Kidney epithelial cell (primary cell): ENCODE measurements at places on chromosomes 4 and X.

DNA sequence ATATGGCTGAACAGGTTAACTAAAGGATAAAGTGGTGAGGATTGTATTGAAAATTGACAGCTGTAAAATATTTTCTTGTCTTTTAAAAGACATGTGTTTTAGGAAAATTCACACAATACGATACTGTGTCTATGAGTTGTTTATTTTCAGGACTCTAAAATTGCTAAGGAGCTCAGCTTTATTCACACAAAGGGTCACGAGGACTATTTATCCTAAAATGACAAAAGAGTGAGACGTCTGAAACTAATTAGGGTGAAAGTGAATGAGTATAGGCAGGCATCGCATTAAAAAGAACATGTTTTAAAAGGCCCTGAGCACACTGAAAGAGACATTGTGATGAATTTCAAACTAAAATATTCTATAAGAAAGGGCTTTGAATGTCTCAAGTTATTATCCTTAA, 304.7 kb downstream of the SH2D1A start:
- no peak for DNase-seq

- no peak for DNase-seq
Observed at GRCh38 chr4:86960557-86960961, 25.7 kb downstream of the AFF1 start.

- DNase-seq, result no peak
Observed at GRCh38 chrX:11641349-11642065, 24.2 kb downstream of the ARHGAP6 start.

DNA sequence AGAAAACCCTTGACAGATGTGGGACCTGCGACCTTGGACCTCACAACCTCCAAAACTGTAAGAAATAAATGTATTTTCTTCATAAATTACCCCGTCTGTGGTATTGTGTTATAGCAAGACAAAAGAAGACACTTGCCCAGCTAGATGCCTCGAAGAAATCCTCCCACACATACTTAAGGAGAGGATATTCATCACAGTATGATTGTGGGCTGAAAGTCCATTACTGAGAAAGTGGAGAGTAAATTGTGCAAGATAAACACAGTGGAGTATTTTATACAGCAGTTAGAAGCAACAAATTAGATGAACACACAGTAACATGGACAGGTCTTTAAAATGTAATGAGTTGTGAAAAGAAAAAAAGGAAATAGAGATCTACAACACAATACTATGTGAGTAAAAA, 25.8 kb upstream of the PLA2G12A start:
- no peak for DNase-seq

DNA sequence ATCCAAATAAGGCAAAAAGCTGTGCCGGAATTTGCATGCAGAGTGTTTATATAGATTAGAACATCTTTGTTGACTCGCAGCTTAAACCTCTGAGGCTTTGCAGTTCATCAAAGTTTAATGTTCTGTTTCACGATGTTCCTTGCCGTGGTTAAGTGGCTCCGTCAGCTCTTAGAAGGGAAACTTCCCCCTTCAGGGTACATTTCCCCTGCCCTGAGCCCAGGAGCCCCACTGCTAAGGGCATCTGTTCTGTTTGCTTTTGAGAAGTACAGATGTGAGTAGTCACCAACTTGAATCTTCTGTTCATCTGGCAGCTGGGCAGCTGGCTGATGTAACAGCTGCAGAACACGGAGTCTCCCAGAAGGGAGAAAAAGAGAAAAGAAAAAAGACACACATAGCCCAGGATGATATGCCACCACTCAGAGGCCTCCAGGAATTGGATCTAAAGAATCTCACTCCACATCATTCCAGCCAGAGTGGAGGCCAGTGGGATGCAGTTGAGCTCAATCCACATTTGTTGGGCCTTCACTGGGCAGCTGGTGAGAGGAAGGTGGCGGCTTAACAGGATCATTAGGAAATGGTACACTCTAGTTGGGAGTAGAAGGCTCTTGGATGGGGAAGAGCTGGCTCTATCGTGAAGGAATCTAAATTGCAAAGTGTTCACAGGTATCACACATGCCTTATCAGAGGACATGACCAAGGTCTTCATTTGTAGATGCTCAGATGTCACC, 178.7 kb upstream of the RBPJ start:
- no peak for DNase-seq

DNA sequence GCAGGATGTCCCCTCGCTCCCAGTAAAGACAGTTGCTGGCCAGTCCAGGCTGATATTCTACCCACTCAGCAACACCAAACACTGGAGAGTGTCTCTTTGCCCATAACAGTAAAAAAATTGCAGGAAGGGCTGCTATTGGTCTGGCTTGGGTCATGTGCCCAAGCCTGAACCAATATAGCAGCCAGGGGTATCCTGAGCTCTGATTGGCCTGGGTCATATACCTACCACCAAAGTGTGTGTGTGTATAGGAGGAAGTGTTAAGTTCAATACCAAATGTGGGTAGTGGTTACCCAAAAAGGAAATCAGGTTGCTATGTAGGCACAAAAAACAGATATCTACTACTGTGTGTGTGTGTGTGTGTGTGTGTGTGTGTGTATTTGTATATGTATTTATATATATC, 373.2 kb downstream of the BCOR start:
- DNase-seq, result no peak

DNA sequence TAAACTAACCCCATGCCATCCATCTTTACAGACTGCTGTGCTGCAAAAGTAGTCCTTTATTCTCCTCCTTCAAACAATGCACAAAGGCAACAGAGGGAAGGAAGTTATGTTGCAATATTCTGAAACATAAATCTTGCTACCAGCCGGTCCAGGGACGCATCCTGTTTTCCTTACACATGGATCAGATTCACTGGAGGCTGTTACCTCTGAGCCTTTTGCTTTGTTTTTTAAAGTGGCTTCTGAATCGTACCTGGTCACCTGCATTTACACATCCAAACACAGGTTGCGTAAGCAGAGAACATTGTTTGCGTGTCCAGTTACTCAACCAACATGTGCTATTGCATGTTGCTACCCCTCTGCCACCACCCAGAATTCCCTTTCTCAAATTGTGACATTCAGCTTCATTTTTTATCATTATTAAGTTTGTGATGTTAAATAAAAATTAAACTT, 8.8 kb downstream of the PPARGC1A start:
- no peak for DNase-seq

GRCh38 chr4:2787230-2788100, 5.4 kb upstream of the SH3BP2 start:
- no peak for DNase-seq

GRCh38 chrX:47633689-47634590, 4.2 kb upstream of the CFP start:
- no peak for DNase-seq

DNA sequence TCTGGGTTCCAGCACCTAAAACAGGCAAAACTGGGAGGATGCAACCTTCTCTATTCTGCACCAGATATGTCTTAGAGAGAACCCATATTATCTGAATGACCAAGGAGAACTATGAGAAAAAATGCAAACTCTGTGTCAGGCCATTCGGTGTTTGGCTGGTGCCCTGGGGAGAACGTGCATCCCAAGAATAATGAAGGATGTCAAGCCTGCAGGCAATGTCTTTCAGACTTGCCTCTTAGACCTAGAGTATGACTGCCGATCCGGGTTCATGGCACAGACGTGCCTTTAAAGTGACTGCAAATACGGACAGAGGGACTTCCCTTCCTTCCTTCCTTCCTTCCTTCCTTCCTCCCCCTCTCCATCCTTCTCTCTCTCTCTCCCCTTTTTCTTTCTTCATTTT, 6.9 kb downstream of the XAGE1B start:
- no peak for DNase-seq

GRCh38 chrX:19659929-19660328, 144.6 kb upstream of the MAP3K15 start:
- no peak for DNase-seq

DNA sequence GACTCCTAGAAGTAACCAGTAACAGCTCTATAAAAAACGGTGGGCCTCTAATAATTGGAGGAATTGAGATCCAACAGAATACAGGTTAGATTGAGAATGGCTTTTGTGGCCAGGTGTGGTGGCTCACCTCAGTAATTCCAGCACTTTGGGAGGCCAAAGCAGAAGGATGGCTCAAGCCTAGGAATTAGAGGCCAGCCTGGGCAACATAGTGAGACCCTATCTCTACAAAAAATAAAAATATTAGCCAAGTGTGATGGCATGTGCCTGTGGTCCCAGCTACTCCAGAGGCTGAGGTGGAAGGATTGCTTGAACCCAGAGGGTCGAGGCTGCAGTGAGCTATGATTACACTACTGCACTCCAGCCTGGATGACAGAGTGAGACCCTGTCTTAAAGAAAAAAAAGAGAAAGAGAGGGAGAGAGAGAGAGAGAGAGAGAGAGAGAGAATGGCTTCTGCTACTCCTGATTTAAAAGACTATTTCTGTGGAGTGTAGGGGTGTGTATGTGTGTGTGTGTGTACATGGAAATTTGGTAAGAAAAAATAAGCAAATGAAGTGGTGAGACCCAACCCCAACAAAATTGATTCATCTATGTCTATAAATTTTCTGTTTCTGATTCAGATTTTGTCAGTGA, 89.3 kb downstream of the FRMPD4 start:
- DNase-seq, result no peak

DNA sequence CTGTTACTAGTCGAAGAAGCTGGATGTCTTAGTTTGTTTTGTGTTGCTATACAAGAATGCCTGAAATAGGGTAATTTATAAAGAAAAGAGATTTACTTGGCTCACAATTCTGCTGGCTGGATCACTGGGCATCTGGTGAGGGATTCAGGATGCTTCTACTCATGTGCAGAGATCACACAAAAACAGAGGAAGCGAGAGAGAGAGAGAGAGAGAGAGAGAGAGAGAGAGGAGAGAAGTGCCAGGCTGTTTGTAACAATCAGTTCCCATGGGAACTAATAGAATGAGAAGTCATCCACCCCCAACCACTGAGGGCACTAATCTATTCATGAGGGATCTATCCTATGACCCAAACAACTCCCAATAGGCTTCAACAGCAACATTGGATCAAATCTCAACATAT, 66.2 kb upstream of the FAM9A start:
- no peak for DNase-seq

DNA sequence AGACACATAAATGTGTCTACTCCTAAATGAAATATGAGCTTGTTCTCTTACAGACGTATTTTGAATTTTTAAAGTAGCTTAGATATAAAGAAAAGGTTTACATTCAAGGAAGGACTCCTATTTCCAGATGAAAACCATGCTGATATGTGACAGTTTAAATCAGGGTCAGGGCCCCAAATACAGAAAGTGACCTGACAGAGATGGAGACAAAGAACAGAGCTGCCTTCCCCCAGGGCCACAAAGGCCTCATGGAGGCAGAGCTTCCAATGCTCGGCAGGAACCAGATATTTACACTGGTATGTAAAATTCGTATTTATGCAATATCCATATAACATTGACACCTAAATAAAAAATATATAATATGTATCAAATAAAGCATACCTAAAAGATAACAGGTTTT, 124.0 kb downstream of the PRDM5 start:
- no peak for DNase-seq

DNA sequence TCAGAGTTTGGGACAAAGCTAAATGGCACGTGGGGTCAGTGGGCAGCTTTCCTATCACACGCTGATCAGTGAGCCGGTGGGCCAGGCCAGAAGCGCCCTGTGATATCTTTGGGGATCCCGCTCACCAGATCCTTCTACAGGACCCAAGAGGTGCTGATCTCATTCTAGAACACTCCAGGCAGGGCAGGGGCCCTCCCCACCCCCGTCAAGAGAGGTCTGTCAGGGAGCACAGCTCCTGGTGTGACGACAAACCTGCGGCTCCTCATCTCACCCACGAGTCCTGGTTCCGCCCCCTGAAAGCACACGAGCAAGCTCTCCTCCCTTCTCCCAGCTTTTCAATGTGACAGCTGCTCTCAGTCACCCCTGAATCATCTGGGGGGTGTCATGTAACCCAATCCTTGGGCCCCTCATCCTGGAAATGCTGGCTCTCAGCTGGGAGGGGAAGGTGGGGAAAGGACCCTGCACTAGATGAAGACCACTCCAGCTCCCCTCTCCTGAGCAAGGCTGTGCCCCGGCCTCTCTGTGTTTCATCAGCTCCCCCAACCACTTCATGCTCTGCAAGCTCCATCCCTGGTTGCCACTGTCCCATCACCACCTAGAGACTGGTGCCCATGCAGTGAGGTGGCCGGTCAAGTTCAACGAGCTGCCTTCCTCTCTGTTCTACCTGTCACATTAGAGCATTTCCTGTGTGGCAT, 4.6 kb downstream of the HCFC1 start:
- DNase-seq, result no peak

DNA sequence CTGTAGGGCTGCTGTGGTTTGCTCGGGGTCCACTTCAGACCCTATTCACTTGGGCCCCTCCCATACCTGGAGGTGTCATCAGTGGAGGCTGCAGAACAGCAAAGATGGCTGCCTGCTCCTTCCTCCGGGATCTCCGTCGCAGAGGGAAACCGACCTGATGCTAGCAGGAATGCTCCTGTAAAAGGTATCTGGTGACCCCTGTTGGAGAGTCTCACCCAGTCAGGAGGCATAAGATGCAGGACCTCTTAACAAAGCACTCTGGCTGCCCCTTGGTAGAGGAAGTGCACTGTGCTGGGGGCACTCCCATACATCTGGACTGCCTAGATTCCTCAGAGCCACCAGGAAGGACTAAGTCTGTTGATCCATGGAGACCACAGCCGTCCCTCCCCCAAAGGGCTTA, 296.9 kb downstream of the GRID2 start:
- DNase-seq, result no peak

DNA sequence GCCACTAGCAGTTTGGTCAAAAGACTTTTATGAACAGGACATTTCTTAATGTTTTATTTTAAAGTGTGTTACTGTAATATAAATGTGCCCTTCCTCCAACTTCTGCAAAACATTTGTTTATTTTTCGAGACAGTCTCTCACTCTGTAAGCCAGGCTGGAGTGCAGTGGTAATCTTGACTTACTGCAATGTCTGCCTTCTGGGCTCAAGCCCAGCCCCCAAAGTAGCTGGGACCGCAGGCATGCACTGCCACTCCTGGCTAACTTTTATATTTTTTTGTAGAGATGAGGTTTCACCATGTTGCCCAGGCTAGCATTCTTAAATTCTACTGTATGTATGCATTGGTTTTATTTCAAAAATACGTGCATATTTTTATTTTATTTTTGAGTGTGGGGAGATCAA, 1201.9 kb downstream of the STIM2 start:
- DNase-seq, result no peak

DNA sequence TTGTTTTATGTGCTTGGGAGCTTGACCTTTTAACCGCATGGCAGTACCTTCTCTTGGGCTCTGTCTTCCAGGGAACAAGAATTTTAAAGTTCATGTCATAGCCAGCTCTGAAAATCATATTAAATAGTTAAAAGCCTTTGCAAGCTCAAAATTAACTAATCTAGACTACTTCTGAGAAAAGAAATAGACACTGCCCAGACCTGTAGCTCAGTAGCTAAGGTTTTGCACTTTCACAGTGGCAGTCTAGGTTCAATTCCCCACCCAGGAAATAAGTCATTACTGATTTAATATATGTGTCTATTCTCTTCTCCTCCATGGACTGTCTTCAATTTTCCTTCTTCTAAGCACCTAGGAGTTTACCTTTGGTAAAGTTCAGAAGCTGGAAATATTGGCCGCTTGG, 27.4 kb downstream of the HSD17B11 start:
- DNase-seq, result no peak

DNA sequence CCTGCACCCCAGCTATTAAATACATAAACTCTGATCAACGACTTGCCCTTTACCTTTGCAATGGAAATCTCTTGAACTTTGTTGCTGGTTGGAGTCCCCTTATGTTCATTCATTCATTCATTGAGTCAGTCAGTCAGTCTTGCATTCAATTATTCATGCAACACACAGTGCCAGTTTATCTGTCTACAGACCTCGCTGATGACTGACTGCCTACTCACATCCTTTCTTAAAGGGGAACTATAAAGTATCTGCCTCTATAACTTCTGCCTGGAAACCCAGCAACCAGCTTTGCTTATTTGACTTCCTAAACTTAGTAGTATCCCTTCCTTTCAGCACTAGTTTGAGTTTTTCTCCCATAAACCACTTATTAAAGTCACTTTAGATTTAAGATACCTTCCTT, 620.8 kb upstream of the ADGRL3 start:
- no peak for DNase-seq
